ENCODE measurements at places on chromosomes 16 and 17.

- DNase-seq, result no peak
These were observed 2.7 kb downstream of the TOM1L1 start for GRCh38 chr17:54903375-54903774.

GRCh38 chr17:77324227-77324626 is 183.5 kb downstream of the SEC14L1 start:
- DNase-seq, result no peak

DNA sequence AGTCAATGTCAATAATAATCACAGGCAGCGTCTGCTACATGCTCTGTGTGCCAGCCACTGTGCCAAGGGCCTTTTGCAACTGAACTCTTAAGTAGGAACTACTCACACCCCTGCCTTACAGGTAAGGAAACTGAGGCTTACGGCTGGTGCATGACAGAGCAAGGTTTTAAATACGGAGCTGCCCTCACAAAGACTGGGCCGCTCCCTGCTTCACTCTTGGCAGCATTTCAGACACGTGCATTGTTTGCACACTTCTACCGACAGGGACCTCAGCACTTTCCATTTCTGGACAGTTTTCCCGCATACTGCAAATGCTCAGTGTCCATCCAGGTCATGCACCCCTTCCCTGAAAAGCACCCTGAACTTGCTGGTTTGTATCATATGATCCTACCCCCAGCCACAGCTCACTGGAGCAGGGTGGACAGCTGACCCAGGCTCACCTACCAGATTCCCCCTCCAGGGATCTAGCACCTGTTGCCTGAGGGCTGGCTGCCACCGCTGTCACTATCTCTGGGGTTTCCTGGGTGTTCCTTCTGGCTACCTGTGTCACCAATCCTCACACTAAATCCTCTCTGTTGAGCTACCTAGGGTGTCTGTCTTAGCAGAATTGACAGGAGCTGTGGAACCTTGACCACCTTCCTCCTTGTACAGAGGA is 142.9 kb downstream of the C16orf78 start:
- DNase-seq, result no peak

DNA sequence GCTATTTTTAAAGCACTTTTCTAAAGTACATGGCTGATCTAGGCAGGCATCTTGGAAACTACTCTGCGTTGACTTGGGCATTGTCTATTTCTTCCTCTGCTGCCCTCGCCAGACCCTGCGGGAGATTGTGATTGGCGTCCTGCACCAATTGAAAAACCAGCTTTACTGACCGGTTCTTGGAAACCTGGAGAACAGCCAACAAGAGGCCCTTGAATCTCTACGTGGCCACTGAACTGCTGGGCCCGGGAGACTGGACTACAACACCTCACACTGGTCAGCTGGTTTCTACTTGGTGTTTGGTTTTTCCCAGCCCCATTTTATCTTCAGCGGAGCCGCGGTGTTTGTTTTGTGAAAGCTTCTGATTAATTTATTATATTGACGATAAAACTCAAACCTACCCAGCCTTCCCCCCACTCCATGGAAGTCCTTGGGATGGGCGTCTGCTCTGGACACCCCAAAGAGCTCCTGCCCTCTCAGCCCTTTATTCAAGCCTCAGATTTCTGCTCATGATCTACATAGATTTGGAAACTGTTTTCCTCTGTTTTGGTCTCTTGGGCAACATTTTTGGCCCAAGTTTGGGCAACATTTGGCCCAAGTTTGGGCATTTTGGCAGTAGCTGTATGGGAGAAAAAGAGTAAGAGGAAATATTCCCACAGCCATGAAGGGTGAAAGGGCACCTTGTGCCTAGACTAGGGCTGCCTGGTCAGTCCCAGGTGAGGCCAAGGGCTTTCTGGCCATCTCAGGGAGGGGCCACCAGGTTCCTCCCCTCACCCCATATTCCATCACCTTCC is 4.7 kb downstream of the MLX start:
- no peak for DNase-seq

GRCh38 chr16:10558305-10558704 is 22.1 kb downstream of the EMP2 start:
- DNase-seq, result no peak

DNA sequence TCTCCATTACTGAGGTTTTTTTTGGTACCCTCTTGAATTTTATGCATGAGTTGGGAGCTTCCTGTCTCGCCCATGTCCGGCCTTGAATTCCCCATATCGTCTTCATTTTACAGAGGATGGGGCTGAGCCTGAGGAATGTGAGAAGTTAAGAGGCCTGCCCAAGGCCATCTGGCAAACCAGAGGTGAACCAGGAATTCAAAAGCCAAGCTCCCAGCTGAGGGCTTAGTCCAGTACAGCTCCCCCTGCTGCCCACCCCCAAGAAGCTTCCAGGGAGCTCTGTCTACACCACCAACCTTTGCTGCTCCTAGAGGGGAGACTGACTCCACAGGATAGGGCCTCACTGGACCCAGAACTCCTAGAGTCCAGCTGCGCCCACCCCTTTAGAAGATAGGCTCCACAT is 20.7 kb upstream of the C16orf78 start:
- DNase-seq, result peak; percentile 4

- DNase-seq, result no peak
These were observed 34.3 kb downstream of the C17orf75 start for GRCh38 chr17:32307658-32308057.

DNA sequence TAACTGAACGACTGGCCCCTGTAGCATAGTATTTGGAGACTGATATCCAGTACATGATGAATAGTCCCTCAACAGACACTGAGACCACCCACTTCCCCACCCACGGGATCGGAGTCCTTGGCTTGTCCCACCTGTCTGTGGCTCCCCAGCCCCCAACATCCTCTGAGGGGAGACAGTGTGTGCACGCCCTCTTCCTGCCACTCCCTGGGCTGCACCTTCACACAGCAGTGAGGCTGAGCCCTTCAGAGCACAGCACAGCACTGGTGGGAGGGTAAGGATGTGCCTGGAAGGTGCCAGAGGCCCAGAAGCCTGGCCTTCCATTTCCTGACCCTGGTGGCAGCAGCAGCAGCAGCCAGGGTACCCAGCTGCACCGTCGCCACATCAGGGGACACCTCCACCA is 11.0 kb downstream of the DNASE1 start:
- no peak for DNase-seq

DNA sequence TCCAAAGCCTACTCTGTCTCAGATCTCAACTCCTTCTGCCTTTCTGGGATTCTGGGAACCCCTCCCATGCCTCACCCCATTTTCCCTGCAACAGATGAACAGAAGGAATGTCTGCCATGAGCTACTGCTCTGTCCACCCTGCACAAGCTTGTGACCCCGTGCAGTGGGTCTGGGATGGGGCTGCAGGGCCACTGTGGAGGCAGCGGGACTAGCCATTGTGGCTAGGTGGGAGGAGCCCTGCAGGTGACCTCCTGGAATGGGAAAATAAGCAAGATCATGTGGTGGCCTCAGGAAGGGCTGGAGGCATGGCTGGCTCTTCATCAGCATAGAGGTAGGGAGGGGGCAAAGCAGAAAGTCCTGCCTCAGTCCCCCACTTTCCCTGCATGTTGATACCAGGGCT is 13.7 kb downstream of the PDP2 start:
- DNase-seq, result no peak

DNA sequence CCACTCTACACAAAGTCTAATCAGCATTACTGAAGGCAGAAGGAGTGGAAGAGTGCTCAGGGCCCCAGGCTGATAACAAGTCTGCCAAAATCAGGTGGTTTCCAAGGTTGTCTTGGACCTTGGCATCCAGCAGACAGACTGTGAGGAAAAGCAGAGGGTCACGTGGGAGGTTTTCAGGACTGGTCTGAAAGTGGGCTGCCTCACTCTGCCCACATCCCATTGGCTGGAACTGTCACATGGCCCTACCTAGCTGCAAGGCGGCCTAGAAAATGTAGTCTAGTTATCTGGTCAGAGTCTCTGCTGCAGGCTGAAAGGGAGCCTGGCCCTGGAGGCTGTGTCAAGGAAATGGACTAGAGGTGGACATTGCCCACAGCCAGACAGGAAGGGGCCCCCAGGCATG is 310.7 kb upstream of the ASIC2 start:
- no peak for DNase-seq

DNA sequence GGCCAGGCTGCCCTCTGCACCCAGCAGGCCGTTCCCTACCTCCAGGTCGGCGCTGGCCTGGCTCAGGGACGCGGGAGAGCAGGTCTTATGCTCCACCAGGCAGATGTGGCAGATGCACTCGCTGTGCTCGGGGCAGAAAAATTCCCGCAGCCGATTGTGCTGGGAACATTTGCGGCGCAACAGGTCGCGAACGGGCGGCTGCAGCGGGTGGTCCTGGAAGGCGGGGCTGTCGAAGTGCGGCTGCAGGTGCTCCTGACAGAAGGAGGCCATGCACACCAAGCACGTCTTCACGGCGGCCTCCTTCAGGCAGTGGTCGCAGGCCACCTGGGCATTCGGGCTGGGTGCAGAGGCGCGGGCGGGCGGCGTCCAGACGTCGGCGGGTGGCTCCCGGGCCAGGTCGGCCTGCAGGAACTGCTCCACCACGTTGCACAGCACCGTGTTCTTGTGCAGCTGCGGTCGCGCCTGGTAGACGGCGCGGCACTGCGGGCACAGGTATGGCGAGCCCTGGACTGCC is 439 bp downstream of the TRIM25 start:
- DNase-seq, result no peak

DNA sequence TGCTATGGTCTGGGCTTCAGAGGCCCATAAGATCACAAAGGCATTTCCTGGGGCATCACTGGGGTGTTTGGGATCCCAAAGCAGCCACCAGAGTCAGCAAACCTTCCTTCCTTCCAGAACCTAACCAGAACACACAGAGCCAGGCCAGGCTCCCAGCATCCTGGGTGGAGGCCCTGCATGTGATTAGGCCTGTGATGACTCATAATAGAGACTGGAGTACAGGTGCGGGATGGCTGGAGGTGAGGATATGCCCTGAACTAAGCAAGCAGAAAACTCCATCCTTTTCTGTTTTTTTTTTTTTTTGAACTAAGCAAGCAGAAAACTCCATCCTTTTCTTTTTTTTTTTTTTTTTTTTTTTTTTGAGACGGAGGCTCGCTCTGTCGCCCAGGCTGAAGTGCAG is 17.7 kb upstream of the GFOD2 start:
- DNase-seq, result no peak

- DNase-seq, result no peak
These were observed 23.6 kb downstream of the BAHCC1 start for GRCh38 chr17:81418710-81419318.

DNA sequence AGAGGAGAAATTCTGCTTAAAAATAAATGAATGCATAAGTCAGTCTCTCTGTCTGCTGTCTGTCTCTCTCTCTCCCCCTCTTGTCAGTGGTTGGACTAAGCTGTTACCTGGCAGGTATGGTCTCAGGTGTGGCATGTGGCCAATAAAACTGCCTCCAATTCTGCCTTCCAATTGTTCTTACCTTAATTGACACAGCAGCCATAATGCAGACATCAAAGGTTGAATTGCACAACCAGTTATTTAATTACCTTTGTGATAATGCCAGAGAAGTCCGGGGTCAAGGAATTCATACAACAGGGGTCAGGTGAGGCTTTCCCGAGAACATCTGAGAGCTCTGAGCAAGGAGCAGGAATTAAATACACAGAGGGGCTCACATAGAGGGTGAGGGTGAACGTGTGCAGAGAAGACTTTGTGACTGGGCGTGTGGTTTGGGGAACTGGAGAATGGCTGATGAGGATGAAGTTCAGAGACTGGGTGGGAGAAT is 78.8 kb upstream of the CDYL2 start:
- no peak for DNase-seq

DNA sequence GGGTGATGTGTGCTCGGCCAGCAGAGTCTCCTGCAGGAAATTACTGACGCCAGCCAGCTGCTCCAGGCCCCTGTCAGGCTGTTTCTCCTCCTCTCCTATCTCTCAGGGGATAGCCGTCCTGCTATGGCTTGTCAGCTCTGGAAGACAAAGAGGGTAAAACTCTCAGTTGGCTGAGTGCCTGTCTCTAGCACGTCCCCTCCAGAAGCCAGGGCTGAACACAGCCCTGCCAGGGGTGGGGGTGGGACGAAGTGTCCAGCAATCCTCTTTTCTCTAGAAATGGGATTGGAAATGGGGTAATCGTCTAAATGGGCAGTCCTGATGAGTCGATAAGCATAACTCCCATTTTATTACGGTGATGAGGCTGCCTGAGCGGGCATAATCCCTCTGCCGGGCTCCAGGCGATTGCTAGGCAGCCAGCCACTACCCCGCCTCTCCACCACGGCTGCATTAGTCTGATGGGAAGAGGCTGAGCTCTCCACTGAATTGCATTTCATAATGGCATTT is 89.1 kb upstream of the GNAO1 start:
- DNase-seq, result peak; percentile 3

DNA sequence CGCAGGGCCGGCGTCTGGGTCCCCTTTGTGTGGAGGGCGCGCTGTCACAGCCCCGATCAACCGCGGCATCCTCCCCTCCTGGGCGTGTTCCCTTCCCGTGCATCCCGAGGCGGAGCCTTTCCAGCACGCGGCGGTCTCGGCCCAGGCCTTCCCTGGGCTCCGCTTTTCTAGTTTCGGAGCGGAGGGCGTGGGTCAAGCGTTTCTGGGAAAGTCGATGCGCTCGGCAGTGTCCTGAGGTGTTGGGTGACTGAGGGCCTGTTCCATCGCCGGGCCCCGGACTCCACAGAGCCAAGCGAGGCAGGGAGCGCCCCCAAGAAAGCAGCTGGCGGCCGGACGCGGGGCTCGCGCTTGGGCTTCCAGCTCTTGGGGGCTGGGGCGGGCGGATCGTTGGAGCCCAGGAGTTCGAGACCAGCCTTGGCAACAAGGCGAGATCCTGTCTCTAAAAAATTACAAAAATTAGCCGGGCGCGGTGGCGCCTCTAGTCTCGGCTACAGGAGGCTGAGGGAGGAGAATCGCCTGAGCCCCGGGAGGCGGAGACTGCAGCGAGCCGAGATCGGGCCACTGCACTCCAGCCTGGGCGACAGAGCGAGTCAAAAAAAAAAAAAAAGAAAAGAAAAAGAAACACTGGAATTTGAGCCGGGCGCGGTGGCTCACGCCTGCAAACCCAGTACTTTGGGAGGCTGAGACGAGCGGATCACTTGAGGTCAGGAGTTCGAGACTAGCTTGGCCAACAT is 806 bp downstream of the IFT140 start:
- no peak for DNase-seq

- DNase-seq, result no peak
These were observed 37.2 kb downstream of the ACSM1 start for GRCh38 chr16:20660325-20660724.

DNA sequence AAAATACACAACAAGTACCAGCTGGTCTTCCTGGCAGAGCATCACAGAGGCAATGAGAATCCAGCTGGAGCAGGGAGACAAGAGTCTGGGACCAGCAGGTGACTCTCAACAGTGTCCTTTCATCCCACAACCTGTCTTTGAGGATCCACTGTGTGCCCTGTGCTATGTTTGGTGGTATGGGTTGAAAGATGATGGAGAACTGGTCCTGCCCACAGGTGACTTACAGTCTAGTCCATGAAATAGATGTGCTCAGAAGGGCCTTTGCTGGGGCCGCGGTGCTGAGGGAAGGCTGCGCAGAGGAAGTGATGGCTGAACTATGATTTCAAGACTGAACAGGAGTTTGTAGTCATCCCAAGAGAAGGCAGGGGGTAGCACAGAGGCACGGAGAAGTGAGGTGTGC is 17.9 kb downstream of the WNT3 start:
- no peak for DNase-seq
